COR-L47 (cell line): ENCODE measurements at places on chromosomes 11 and 22.

DNA sequence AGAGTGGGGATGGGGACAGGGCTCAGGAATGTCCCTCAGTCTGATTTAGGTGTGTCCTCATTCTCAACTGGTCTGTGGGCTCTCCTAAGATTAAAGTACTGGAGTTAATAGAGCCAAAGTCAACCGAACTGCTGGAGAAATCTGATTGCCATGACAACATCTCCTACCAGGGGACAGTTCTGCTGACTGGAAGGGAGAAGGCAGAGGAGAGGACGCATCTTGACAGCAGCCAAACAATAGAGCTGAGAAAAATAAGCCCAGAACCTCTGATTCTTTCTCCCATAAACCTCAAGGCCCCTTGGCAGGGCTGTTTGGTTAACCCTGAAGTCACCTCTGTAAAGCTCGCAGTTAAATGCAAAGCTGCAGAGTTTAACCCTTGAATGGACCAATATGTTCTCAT, 2.8 kb downstream of the KCTD14 start:
- no peak for DNase-seq

DNA sequence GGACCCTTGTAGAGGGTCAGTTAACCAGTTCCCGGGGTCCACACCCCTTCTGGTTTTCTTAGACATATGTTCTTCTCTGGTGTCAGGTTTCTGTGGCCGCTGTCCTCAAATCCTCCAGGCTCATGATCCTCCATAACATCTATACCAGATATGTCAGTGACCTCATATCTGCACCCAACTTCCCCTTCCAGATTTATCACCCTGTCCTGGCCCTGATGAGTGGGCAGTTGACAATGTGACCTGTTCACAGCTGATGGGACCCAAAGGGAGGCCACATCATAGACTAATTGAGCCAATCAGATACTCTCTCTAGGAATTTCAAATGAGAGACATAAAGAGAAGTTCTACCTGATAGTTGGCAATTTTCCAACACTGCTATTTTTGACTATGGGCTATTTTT, 5.1 kb downstream of the DKK3 start:
- no peak for DNase-seq

DNA sequence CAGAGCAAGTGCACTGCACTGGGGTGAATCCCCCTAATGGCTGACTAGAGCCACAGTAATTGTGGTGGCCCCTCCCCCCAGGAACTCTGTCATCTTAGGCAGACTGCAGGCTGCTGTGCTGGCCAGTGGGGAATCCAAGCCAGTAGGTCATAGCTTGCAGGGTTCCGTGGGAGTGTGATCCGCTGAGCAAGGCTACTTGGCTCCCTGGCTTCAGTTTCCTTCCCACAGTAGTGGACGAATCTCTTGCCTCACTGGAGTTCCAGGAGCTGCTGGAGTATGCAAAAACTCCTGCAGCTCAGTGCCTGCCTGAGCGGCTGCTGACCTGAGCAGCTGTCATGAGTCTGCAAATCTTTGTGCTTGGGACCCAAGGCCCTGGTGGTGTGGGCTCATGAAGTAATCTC, 13.2 kb downstream of the OOSP3 start:
- no peak for DNase-seq

GRCh38 chr11:128086794-128087193, 500.6 kb downstream of the ETS1 start:
- DNase-seq, result no peak

GRCh38 chr11:133516845-133517244, 15.5 kb downstream of the OPCML start:
- DNase-seq, result no peak

DNA sequence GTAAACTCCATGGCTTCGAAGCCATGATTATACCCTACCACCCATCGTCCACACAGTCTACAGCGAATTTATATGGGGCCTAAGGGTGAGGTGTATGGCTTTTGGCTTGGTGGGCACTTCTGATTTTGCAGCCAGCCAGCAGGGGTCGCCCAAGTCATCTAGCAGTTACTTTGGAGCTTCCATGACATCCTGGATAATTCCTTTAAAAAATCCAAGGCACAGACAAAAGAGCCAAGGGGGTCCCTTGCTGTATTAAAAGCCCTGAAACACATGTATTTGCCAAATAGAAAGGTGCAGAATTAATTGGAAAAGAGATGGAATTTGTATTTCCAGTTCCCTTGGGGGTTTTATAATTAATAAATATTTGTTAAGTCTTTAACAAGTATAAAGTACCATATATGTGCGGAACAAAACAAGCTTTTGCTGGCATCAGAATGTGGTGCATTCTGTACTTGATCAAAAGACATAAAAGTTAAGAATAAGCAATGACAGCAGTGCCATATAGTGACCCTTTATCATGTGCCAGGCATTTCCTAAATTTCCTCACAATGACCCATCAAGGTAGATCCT, 132.8 kb upstream of the PITPNB start:
- DNase-seq, result peak; percentile 40

GRCh38 chr11:66044757-66045156, 4.2 kb downstream of the GAL3ST3 start:
- no peak for DNase-seq

- no peak for DNase-seq
Measured at GRCh38 chr11:112760396-112761059, 200.7 kb upstream of the NCAM1 start.

- DNase-seq, result no peak
Measured at GRCh38 chr11:131423688-131424087, 53.3 kb downstream of the NTM start.

GRCh38 chr11:44607987-44608386, 42.5 kb downstream of the CD82 start:
- no peak for DNase-seq

DNA sequence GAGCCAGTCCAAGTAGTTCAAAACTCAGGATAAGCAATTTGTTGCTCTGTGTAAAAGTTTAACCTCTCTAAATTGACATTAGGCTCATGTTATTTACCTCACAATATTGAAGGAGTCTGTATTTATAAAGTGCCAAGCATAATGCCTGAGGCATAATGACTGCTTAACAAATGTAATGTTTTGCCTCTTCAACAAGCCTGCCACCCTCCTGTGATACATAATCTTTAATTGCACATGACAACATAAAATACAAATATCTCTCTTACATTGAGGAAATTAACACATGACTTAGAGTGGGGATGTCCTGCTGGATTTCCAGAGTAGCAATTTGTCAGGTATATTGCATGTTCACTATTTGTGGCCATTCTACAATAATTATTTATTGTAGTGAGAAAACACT, 469.2 kb upstream of the ANO5 start:
- DNase-seq, result peak; percentile 79

DNA sequence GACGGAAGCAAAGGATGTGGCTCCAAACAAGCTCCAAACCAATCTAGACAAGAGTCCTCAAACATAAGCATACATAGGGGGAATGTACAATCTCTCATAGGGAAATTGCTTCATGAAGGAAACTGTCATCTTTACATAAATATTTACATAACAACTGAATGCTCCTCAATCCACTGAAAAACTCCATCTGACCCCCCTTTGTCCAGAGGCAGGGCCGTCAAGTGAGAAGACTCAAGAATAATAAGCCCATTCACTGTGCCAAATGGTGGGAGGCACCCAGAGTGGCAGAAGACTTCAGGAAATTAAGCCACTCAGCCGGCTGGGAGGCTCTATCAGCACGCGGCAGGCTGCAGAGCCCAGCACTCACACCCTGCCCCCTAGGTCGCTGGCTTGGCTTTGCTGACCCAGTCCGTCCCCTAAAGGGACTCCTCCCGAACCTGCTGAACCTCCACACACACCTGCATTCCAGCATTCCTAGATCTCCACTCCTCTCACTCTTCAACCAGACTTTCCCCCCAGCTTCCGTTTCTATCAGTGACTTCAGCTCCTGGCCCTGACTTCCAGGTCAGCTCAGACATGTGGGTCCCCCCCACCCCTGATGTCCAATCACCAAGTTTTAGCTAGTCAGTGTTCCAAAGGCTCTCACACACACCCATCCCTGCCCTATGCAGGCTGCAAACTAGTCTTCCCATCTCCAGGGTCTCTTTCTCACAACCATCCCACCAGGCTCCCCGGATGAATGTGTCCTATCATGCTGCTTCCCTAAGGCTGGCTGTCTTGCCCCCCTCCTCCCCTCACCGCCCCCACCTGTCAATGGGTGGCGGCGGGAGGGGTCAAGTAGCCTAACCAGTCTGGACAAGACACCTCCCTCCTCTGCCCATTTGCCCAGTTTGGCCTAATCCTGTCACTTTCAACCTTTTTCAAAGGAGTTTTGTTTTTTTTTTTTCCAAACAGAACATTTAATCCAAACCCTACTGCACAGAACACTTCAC, 11.3 kb downstream of the VPS37C start:
- DNase-seq, result no peak

DNA sequence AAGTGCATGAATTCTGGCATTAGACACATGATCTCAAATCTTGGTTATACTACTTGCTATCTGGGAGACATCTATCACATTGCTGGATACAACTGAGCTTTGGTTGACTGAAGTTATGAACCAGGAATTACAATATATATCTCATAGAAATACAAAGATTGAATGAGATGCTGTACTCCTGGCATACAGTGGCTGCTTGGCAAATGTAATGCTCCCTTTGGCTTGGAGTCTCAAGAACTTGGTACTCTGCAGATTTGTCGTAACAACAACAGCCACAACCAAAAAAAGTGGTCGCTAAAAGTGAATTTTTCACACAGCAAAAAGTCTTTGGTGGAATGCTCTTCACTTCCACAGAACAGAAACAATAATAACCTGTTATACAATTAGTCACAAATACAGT, 1082.6 kb downstream of the DLG2 start:
- no peak for DNase-seq

- no peak for DNase-seq
Measured at GRCh38 chr11:45919806-45920530, 2.3 kb upstream of the PEX16 start.

DNA sequence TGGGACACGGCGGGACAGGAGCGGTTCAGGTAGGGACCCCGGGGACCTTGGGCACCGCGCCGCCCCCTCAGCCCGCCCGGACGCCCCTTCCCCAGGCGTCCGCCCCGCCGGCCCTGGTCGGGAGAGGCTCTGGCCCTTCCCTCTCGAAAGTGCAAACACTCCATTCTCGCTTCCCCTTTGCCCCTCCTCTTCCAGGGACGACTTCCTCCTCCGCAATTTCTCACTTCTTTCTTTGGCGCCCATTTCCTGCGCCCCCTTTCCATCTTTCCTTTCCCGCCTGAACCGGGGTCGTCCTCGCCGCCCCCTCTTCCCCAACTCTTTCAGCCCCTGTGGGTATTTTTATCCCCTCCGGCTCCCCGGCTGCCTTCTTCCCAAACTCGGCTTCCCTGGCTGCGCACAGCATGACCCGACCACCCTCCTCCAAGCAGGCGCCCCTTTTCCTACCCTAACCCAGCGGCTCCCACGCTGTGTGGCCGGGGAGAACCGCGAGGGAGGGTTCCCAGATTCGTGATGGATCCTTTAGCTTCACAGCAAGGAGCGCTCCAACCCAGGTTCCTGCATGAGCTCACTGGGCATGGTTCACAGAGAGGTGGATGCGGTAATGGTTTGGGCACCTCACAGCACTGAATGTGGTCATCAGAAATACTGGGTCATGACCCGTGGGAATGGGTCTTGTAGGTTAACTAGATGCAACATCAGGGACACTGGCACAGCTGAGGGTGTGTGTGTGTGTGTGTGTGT, 689 bp downstream of the RAB39A start:
- DNase-seq, result peak; percentile 25

DNA sequence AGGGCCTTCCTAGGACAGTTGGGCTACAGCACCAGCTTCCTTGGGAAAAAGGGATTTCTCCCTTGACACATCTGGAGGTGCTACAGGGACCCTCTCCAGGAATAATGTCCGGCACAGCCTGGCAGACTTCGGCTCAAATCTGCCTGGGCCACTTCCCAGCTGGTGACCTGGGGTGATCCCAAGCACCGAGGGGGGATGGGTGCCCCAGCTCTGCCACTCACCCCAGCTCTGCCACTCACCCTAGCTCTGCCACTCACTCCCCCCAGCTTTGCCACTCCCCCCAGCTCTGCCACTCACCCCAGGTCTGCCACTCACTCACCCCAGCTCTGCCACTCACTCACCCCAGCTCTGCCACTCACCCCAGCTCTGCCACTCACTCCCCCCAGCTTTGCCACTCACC, 9.9 kb downstream of the OSBPL5 start:
- DNase-seq, result no peak

- no peak for DNase-seq
Measured at GRCh38 chr11:83855237-83855636, 569.1 kb upstream of the CCDC90B start.

DNA sequence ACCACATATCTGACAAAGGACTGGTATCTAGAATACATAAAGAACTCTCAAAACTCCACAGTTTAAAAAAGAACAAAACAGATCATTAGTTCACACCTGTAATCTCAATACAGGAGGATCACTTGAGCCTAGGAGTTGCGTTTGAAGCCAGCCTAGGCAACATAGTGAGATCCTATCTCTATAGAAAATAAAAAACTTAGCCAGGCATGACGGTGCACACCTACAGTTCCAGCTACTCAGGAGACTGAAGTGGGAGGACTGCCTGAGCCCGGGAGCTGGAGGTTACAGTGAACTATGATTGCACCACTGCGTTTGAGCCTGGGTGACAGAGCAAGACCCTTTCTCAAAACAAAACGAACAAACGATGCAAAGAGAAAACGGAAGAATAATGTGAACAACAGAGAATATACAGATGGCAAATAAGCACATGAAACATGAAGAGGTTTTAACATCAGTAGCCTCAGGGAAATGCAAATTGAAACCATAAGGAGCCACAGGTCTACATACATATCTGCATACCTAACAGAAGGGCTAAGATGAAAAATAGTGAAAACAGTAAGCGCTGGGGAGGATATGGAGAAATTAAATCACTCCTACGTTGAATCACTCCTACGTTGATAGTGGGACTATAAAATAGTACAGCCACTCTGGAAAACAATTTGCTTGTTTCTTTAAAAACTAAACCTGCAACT, 70.7 kb downstream of the DGCR2 start:
- DNase-seq, result no peak

DNA sequence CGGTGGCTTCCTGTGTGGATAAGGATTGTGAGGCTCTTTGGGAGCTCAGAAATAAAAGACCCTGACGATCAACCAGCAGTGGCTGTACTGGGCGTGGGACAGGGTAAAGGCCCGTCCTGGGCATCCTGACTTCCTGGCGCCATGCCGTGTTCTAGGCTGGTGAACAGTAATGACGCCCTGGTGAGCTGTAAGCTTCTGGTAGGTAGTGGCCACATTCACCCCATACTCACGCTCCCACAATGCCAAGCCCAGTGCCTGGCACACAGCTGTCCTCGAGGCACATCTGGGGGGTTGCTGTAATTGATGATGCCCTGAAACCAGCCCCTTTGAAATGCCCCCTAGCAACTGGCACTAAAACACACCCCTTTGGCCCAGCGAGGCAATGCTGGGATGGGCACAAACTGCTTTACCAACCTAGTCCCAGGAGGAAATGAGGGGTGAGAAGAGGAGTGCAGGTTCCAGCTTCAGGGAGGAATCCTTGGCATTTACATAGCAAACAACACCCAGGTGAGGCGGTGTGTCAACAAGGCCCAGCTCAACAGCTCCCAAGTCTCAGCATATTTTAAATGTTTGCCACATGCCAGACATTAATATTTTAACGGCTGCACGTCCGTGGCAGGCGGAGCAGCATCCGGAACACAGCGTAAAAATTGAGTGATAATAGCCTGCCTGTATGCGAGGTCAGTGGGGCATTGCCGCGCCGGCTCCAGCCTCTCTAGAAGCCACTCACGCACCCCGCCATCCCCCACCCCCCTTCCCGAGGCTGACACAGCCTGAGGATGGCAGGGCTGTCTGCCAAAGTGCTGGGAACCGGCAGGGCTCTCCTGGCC, 79.3 kb downstream of the DSCAML1 start:
- DNase-seq, result peak; percentile 76
